ENCODE measurements at places on chromosomes 16 and 17.

DNA sequence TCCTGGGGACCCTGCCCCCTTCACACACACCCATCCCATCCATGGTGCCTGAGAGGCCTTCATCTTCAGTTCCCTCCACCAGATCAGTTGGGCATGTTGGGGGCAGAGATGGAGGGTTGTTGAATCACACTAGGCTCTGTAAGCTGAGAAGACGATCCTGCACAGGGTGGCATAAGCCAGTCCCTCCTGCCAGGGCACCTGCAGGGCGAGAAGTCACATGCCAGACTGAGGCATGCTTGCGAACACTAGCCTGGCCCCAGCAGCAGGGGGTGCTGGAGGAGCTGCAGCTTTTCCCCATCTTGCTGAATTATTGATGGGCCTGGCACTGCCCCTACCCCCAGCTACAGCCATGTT is 6.1 kb upstream of the TBX2 start:
- no peak for DNase-seq

GRCh38 chr17:63635787-63636186 is 13.6 kb downstream of the MAP3K3 start:
- no peak for DNase-seq

- DNase-seq = no peak
Observed at GRCh38 chr17:614653-615546, 99.7 kb downstream of the VPS53 start.

DNA sequence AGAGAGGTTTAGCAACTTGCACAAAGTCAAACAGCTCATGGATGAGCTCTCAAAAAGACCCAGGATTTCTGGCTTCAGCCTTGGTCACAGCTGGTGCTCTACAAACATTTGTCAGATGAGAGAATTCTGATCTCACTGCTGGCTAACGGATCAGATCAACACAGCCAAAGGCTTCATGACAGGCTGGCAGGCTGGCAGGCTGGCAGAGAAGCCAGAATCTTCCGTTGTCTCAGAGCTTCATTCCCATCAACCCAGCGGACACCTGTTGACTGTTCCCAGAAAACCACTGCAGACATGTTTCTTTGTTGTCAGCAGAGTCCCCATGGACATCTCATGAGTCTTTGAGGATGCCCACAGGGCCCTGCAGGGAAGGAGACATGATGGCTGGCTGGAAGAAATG is 303.8 kb upstream of the ASIC2 start:
- DNase-seq = no peak

DNA sequence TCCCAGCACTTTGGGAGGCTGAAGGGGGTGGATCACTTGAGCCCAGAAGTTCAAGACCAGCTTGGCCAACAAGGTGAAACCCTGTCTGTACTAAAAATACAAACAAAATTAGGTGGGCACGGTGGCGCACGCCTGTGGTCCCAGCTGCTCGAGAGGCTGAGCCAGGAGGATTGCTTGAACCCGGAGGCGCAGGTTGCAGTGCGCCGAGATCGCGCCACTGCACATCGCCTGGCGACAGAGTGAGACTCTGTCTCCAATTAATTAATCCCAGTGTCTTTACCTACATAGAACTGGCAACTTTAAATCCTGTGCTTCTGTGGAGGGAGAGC is 1.5 kb upstream of the ELOB start:
- no peak for DNase-seq

GRCh38 chr16:61897657-61898056 is 138.6 kb downstream of the CDH8 start:
- no peak for DNase-seq

DNA sequence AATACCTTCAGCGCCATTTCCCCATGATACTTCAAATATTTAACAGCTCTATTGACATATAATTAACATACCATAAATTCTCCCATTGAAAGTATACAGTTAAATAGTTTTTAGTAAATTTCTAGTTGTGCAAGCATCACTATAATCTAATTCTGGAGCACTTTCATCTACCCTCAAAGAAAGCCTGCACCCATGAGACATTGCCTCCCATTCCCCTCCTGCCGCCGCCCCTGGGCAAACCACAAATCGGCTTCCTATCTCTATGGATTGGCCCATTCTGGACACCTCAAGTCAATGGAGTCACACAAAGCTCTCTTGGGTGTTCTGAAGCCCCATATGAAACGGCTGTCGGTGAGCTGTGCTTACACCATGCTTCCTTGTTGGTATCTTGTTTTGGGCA is 77.3 kb upstream of the CBX4 start:
- no peak for DNase-seq

GRCh38 chr16:11016993-11017392 is 72.6 kb downstream of the CLEC16A start:
- DNase-seq = no peak

- DNase-seq = no peak
Observed at GRCh38 chr16:82767808-82768207, 141.0 kb downstream of the CDH13 start.

DNA sequence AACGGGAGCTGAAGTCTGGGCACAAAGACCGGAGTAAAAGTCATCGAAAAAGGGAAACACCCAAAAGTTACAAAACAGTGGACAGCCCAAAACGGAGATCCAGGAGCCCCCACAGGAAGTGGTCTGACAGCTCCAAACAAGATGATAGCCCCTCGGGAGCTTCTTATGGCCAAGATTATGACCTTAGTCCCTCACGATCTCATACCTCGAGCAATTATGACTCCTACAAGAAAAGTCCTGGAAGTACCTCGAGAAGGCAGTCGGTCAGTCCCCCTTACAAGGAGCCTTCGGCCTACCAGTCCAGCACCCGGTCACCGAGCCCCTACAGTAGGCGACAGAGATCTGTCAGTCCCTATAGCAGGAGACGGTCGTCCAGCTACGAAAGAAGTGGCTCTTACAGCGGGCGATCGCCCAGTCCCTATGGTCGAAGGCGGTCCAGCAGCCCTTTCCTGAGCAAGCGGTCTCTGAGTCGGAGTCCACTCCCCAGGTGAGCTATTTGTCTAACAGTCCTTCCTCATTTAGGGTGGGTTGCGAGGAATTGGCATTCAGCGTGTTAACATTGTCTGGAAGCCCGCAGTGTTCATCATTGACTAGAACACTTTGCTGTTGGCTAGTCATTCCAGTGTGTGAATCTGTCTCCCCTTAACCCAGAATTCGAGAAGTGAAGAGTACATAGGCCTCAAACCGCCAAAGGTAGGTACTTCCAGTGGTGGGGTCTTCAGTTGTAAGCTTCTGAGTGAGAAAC is 1.5 kb downstream of the CDK12 start:
- no peak for DNase-seq

DNA sequence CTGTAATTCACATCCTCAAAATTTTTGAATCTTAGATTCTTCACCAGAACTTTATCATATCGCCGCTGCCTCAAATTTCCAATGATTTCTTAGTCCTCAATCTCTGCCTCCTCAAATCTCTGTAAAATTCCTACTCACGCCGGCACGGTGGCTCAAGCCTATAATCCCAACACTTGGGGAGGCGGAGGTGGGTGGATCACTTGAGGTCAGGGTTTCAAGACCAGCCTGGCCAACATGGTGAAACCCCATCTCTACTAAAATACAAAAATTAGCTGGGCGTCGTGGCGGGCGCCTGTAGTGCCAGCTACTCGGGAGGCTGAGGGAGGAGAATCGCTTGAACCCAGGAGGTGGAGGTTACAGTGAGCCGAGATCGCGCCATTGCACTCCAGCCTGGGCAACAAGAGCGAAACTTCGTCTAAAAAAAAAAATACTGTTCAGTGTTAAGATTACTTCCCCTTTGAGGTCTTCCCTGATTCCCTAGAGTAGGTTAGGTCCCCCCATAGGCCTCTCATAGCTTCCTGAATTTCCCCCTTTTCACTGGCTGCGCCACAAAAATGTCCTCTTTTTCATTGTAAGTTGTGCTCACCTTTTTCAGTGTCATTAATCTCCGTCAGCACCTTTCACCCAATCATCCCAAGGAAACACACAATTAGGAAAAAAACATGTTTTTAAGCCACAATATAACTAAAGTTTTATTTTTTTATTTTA is 919 bp upstream of the CBX1 start:
- DNase-seq = no peak

GRCh38 chr17:27420211-27420950 is 35.9 kb upstream of the KSR1 start:
- DNase-seq = no peak

- no peak for DNase-seq
Observed at GRCh38 chr16:78659668-78660217, 560.3 kb downstream of the WWOX start.

DNA sequence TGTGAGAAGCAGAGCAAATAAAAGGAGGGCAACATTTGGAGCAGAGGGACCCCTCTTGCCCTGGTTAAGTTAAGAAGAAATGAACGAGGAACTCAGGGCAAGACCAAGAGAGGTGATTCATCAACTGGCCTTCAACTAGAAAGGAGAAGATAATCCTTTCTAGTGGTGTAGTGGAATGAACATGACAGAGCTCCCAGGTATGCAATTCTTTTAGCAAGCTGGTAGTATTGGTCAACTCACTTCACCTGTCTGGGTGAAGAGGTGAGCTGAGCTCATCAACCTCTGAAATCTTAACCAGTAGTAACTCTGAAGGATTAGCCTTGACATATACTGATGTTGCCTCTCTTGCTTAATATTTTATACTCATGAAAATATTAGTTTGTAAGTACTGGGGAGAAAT is 1024.7 kb upstream of the GOT2 start:
- no peak for DNase-seq

GRCh38 chr17:7147772-7148171 is 31.4 kb downstream of the ASGR1 start:
- no peak for DNase-seq

GRCh38 chr17:36931697-36932382 is 5.4 kb upstream of the LHX1 start:
- no peak for DNase-seq

- DNase-seq = no peak
Observed at GRCh38 chr16:24906199-24906808, 60.5 kb downstream of the SLC5A11 start.

GRCh38 chr16:10069374-10069773 is 112.9 kb downstream of the GRIN2A start:
- no peak for DNase-seq

DNA sequence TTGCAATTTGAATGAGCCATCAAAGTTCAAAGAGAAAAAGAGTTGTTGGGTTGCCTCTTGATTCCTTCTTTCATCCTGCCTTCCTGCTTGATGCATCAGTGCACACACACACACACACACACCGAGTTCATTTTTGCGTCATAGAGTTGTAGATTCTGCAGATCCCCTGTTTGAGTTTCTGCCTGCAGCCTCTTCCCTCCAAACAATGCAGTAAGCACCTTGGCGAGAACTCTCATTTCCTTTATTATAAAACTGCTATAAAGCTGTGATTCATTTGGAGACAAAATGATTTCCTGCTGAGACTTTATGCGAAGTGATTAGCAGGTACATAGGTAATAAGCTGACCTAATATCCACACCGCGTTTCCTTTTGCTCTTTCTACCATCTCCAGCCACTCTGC is 26.7 kb downstream of the DNAH9 start:
- no peak for DNase-seq

- DNase-seq = no peak
Observed at GRCh38 chr16:457732-458400, 32.4 kb downstream of the RAB11FIP3 start.

- no peak for DNase-seq
Observed at GRCh38 chr16:65863236-65863635, 503.3 kb upstream of the CDH5 start.

DNA sequence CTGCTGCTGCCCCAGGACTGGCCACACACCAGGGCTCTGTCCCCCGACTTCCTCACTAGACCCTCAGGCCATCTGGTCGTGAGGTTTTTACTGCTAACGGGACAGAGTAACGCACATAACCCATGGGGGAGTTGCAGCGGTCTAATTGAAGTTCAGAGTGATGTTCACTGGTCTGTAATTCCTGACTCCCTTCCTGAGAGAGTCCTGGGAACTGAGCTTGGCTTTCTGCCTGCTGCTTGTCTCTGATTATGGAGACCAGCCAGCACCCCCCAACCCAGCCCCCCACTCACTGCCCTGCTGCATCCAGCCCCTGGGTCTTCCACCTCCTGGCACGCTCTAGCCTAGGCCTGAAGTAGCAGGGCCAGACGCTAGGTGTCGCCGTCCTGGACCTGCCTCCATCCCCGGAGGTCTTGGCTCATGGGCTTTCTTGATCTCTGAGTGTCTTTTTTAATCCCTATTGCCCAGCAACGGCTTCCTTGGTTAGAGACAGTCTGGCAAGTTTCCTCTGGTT is 192.9 kb downstream of the CCDC182 start:
- DNase-seq = no peak

DNA sequence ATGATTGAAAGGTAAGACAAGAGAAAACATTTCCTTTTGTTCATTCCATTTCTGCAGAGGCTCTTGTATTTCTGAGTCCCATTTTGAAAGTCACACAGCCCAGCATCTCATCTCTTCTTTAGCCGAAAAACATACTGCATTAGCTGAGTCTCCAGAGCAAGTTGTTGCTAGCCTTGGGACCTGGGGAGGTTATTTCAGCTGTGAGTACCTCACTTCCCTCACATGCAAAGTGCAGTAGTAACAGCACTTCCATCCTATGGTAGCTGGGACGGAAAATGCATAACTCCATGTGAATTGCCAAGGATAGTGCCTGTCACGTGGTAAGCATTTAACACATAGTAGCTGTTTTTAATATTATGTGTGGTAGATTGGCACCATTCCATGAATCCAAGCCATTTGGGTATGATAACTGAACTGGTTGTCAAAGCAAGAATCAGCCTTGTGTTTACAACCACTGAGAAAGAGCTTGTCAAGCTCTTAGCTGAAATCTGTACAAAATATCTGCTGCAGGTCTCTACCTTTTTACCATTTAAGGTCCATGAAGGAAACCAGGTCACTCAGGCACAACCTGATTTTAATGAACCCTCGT is 345.7 kb downstream of the CDH13 start:
- no peak for DNase-seq

- no peak for DNase-seq
Observed at GRCh38 chr17:62892870-62893338, 73.1 kb upstream of the TANC2 start.

Measured in neuronal stem cell (in vitro differentiated cells).